Esophagus squamous epithelium (tissue), 5 donors: ENCODE measurements at places on chromosomes 4 and X.

DNA sequence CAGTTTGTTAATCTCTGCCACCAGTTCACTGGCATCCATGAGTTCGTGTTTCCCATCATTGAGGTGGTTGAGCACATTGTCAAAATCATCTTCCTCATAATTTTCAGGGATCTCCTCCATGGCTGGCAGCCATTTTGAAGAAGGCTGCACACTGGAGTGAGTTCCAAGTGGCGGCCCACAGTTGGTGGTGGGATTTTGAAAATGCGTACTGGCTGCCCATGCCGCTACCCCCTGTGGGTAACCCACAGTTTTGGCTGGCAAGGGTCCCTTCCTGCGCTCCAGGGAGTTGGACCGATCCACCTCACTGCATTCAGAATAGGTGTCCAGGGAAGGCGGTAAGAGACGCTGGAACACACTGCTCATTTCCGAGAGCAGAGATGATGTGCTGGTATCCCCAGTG, 11.2 kb downstream of the PCDH18 start:
- no peak for DNase-seq

DNA sequence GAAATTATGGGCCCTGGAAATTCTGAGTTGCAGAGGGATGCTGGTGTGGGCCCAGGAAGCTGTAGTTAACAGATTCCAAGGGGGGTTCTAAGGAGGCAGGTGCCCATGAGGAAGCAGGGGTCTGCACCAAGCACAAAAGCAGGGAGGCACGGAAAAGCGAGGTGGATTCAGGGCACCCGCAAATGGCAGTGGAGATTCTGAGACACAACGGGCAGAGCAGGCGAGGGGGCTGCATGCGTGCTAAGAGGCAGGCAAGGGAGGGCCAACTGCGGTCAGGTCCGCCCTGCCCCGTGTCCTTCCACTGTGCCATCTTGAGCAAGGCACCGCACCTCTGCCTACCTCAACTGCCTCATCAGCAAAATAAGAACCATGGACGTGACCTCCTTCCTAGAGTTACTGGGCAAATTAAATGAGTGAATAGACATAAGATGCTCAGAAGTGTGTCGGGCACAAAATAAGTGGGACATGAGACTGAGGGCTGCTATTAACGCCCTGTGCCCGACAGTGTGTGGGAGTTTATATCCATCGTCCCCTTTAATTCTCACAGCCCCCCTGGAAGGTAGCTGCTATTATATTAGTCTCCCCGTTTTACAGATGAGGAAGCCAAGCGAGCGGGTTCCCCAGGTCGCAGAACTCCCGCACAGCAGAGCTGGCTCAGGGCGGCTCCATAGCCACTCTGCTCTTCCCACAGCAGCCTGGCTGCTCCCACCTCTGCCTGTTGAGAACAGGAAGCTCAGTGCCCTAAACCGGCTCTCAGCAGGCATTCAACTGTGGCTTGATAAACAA, 67.6 kb downstream of the PPP2R2C start:
- no peak for DNase-seq

- no peak for DNase-seq
Observed at GRCh38 chrX:15158736-15159406, 111.0 kb downstream of the ASB9 start.

- no peak for DNase-seq
Observed at GRCh38 chr4:139802931-139803330, 137.3 kb downstream of the MGST2 start.

- DNase-seq: no peak
Observed at GRCh38 chr4:168781341-168781740, 228.7 kb downstream of the CBR4 start.

DNA sequence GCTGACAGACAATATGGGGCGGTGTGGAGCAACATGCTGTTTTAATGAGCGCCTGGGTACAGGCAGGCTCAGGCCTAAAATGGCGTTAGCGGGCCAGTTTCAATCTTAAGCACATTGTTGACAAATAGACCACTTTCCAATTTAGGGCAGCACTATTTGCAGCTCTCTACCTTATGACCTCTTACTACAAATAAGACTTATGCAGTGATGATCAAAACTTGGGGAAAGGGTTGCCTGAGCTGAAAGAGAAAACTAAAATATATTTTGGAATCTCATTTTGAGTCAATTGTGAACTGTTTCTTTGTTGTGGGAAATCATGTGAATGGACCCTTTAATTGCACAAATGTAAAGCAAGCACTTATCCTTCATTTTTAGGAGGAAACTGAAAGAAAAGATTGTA, 25.5 kb upstream of the GPAT3 start:
- no peak for DNase-seq

GRCh38 chrX:71118985-71119535, 664 bp downstream of the MED12 start:
- no peak for DNase-seq

- no peak for DNase-seq
Observed at GRCh38 chrX:131288738-131289511, at the start of gene IGSF1. Gene IGSF1, minus strand, starts transcription at chrX:131289306. Its CDS starts 2,632 bp downstream, at chrX:131286674.

GRCh38 chrX:141714680-141715079, 16.1 kb upstream of the SPANXD start:
- no peak for DNase-seq

GRCh38 chr4:108203377-108203776, 34.6 kb upstream of the LEF1 start:
- DNase-seq: no peak

- no peak for DNase-seq
Observed at GRCh38 chr4:52096048-52096447, 44.9 kb downstream of the SPATA18 start.
